ENCODE measurements at places on chromosomes 1 and 21.

- no peak for DNase-seq
These were observed 17.4 kb downstream of the CNST start for GRCh38 chr1:246583448-246584185.

- no peak for DNase-seq
These were observed 39.4 kb downstream of the HSF2BP start for GRCh38 chr21:43619856-43620255.

DNA sequence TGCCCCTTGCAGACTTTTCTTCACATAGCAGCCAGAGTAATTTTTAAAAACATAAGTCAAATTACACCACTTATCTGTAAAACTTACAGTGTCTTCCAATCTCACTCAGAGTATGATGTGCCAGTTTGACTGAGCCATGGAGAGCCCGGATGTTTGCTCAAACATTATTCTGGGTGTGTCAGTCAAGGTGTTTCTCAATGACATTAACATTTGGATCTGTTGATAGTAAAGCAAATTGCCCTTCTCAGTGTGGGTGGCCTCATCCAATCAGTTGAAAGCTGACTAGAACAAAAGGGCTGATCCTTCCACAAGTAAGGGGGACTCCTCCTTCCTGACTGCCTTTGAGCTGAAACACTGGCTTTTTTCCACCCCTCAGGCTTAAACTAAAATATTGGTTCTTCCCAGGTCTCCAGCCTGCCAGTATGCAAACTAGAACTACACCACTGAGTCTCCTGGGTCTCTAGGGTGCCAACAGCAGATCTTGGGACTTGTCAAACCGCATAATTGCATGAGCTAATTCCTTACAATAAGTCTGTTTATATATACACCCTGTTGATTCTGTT is 157.9 kb upstream of the CTTNBP2NL start:
- DNase-seq, result no peak

DNA sequence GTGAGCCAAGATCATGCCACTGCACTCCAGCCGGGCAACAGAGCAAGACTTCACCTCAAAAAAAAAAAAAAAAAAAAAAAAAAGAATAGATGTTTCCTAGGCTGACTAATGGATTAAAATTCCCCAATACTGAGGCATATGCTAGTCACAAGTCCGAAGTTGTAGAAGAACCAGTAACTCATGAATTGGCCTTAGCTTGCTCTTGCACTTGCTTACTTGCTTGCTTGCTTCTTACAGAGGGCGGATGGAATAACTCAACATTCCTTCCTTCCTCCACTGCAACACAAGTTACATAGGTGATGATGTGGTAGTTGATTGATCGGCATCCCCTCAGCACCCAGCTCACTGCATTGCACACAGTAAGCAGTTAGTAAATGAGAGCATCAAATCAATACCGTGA is 2.8 kb upstream of the TARS2 start:
- DNase-seq, result peak; percentile 29

DNA sequence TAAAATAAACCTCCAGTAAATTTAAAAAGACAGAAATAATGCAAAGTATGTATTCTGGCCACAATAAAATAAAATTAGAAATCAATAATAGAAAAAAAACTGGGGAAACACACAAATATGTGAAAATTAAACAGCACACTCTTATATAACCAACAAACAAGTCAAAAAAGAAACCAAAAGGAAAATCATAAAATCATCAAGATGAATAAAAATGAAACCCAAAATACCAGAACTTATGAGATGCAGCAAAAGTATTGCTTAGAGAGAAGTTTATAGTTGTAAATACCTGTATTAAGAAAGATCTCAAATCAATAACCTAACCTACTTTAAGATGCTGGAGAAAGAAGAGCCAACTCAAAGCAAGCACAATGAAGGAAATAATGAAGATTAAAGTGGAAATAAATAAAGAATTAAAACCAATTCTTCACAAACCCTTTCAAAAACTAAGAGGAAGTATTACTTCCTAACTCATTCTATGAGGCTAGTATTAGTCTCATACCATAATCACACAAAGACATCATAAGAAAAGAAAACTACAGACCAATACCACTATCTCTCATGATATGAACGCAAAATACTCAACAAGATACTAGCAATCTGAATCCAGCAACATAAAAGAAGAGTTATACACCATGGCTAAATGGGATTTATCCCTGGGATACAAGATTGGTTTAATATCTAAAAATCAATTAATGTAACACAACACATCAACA is 6.4 kb upstream of the KRTAP10-3 start:
- no peak for DNase-seq

DNA sequence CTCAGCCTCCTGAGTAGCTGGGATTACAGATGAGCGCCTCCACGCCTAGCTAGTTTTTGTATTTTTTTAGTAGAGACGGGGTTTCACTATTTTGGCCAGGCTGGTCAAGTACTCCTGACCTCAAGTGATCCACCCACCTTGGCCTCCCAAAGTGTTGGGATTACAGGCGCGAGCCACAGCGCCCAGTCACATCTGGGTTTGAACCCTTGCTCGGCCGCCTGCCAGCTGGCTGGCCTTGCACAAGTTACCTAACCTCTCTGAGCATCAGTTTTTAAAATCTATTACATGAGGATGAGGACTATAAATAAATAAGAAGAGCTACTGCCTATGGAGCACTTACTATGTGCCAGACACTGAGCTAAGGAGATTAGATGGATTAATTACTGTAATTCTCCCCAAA is 17.7 kb upstream of the PADI2 start:
- no peak for DNase-seq
